ENCODE measurements at places on chromosomes 7 and 10.
A peak's percentile ranks its signal among the peaks of the same experiment; 100 is the strongest.

GRCh38 chr10:128087884-128088709 lies 38.1 kb downstream of the MKI67 start:
- DNase-seq, result no peak

GRCh38 chr10:104146882-104147281 lies 24.9 kb downstream of the SFR1 start:
- DNase-seq, result no peak

DNA sequence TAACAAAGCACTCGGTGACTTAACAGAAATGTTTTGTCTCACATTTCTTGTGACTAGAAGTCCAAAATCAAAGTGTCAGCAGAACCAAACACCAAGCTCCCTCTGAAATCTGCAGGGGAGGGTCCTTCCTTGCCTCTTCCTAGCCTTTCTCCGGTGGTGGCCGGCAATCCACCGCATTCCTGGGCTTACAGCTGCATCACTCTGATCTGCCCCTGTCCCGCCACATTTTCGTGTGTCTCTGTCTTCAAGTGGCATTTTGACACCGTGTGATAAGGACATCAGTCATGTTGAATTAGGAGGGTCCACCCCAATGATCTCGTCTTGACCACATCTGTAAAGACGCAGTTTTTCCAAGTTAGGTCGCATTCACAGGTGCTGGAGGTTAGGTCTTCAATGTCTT lies 30.5 kb upstream of the TOMM7 start:
- no peak for DNase-seq

- no peak for DNase-seq
These were observed 150.3 kb downstream of the COL28A1 start for GRCh38 chr7:7385421-7385820.

DNA sequence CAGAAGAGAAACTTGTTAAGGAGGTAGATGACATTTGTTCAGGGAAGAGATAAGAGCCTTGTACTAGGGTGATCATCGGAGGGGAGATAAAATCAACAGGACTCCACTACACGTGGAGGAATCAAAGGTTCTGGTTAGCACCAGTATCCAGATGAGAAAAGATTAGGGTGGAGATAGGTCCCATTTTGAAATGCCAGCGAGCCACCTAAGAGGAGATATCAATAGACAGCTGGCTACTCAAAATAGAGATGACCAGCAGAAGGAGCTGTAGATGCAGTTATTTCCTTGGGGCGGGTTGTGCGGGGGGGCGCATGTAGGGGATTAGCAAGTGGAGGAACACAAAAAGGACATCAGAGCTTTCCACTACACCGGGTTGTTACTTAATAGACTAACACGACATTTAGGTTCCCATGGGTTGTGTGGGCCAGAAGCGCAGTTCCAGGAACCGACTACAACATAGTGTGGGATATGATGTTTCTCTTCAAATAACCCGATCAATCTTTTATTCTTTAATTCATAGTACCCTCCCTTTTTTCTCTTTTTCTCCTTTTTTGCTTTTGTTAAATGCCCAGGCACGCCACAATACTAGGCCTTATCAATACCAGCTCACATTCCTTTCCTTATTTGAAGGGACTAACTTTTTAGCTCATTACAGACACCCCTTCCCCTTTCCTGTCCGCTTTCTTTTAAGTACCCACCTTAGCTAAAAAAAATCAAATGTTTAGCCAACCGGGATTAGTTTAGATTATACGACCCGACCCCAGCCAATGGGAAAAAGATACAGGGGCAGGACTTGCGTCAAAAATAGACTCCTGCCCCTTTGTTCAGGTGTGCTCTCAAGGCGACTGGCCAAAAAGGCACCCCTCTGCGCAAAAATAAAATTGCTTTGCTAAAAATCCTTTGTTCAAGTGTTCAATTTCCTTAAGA lies 2.0 kb upstream of the KIF11 start:
- peak; percentile 8 for DNase-seq

GRCh38 chr7:147245274-147245673 lies 1128.7 kb downstream of the CNTNAP2 start:
- DNase-seq, result no peak

DNA sequence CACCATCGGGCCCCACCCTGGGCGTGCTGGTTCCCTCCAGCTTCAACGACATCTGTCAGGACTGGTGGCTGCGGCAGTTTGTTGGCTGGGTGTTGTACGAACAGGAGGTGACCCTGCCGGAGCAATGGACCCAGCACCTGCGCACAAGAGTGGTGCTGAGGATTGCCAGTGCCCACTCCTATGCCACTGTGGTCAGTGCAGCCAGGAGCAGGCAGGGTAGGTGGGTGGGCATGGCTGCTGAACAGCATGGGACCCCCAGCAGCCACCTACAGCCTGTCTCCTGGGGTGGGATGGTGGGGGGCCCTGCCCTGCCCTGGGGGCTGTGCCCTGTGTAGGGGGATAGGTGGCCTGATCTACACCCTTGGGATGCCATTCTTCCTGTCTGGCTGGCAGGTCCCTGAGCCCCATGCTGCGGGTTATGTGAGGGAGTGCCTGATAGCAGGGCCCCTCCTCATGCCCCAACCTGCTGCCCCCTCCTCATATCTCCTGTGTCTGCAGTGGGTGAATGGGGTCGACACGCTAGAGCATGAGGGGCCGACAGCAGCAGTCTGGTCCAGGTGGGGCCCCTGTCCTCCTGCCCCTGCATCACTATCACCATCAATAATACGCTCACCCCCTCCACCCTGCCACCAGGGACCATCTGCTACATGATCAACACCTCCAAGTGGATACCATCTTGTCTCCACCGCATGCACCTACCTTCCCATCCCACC lies 56.9 kb downstream of the ZNF727 start:
- DNase-seq, result no peak

DNA sequence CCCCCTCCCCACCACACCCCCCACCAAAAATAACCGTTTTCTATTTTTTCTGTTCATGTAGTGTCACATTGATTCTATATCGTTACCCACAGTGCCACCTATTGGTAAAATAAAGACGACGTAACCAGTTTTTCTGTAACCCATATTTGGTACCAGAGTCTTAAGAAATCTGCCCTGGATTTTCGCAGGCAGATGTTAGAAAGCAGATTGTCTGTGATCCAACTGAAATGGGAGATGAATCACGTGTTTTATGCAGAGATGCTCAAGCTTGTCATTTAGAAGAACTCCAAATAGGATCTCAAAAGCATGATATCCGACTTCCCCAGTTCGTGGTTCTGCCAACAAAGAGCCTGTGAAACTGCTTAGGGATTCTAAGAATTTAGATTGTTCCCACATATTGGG lies 261.1 kb upstream of the CSTF2T start:
- no peak for DNase-seq

GRCh38 chr10:74683067-74683466 lies 143.3 kb upstream of the KAT6B start:
- DNase-seq, result no peak

DNA sequence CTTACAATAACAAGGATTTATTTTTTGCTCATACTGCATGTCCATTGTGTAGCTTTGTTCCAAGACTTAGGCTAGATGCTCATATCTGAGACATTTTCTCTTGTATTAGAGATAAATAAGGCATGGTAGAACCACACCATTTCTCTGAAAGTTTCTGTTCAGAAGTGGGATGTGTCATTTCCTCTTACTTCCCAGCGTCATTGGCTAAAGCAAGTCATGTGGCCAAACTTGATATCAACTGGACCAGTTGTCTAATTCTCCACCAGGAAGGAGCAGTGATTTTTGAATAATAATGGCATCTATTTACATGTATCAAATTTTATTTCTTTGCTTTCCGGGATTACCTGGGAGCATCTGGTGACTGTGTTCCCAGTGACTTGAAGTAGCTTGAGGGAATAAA lies 38.3 kb downstream of the AHCYL2 start:
- no peak for DNase-seq

DNA sequence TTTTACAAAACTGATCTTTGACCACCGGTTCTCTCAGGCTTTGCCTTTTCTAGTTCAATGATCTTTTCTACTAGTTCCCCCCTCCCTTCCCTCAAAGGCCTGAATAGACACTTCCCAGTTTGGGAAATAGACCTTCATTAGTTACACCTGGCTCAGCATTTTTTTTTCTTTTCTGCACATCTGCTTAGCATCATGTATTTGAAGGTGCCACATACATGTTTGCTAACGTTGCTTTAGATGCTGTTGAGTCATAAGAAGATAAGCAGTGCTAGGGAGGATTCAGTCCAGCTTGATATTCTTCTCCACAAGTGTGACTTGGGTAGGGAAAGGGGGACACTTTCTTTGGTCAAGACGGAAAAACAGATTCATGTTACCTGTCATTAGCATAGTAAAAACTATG lies 78.3 kb downstream of the BICC1 start:
- no peak for DNase-seq

- DNase-seq, result no peak
These were observed 10.9 kb downstream of the IFIT3 start for GRCh38 chr10:89338713-89339112.

DNA sequence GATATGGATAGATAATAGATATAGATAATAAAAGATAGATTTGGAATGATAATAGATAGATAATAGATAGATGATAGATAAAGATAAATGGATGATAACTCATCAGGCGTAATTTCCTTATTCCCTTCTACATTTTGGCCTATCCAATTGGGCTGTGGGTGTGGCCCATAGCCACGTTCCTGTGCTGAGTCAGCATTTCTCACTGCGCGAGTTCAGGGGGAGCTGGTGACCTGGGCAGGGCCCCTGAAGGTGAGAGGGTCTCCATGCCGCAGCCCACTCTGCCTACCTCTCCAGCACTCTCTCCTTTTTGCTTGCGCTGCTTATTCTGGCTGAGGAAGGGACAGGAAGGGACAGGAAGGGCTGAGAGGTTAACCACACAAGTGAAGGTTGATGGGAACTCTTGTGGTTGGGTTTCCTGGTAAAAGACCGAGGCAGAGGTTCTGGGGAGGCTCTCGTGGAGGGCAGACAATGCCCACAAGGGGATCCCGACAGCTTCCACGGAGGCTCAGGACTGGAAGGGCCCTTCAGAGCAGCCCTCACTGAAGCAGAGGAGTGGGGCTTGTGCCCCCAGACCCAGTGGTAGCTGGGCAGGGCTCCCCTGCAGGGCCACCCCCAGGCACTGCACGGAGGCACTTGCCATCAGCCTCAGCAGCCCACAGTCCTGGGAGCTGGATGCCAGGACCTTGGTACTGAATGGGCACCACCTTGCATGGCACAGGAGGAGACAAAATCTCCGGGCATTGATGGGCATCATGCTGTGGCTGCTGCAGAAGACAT lies 247.3 kb upstream of the PITRM1 start:
- DNase-seq, result no peak

- DNase-seq, result no peak
These were observed 59.9 kb upstream of the LRRC4 start for GRCh38 chr7:128091106-128091505.

DNA sequence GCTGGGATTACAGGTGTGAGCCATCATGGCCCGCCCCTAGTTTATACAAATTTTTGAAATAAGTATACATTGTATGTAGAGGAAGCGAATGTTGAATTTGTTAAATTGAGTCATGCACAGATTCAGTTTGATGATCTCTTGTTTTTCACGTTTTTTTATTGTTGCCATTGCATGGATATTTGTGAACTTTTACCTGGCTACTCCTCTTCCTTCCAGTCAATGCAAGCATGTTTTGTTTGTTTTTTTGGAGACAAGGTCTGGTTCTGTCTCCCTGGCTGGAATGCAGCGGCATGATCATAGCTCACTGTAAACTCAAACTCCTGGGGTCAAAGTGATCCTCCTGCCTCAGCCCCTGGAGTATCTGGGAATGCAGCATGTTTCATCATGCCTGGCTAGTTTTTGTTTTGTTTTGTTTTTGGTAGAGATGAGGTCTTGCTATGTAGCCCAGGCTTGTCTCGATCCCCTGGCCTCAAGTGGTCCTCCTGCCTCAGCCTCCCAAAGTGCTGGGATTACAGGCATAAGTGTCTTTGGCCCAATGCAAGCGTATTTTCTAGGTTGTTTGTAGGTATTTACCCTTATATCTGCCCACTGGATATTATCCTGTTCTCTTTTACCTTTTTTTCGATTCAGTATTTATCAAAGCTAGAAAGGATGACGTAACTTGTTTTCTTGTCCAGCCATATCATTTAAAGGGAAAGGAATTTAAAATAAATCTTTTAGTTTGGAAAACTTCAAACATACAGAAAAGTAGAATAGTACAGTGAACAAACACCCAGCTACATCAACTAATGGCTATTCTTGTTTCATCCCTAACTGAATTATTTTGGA lies 11.0 kb downstream of the LCOR start:
- DNase-seq, result no peak

DNA sequence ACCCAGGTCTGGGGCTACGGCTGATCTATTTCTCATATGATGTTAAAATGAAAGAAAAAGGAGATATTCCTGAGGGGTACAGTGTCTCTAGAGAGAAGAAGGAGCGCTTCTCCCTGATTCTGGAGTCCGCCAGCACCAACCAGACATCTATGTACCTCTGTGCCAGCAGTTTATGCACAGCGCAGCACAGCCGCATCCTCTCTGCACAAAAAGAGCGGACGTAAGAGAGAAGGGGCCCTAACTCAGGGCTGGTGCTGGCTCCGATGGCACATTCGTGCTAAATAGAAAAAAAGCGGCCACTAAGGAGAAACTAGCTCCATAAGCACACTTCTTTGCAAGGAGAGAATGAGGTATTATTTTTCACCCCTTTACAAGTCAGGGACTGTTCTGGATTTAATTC lies 28.3 kb upstream of the PRSS1 start:
- DNase-seq, result no peak

GRCh38 chr10:68032113-68032512 lies 43.0 kb downstream of the HERC4 start:
- no peak for DNase-seq

- no peak for DNase-seq
These were observed 3.2 kb upstream of the UBE2D1 start for GRCh38 chr10:58331646-58332045.

GRCh38 chr10:62022830-62023229 lies 121.3 kb downstream of the ARID5B start:
- DNase-seq, result no peak

GRCh38 chr10:71920540-71921323 lies 43.5 kb upstream of the CHST3 start:
- DNase-seq, result no peak

- DNase-seq, result no peak
These were observed 111.2 kb downstream of the NSUN6 start for GRCh38 chr10:18540195-18540594.

DNA sequence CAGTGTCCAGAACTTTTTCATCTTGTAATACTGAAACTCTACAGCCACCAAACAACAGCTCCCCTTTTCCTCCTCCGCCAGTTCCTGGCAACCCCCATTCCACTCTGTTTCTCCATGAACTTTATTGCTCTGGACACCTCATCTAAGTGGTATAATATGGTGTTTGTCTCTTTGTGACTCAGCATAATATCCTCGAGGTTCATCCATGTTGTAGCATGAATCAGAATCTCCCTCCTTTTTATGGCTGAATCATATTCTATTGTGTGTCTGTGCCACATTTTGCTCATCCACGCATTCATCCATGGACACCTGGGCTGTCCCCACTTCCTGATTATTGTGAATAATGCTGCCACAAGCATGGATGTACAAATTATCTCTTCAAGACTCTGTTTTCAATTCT lies 124.4 kb upstream of the FGFR2 start:
- DNase-seq, result no peak

DNA sequence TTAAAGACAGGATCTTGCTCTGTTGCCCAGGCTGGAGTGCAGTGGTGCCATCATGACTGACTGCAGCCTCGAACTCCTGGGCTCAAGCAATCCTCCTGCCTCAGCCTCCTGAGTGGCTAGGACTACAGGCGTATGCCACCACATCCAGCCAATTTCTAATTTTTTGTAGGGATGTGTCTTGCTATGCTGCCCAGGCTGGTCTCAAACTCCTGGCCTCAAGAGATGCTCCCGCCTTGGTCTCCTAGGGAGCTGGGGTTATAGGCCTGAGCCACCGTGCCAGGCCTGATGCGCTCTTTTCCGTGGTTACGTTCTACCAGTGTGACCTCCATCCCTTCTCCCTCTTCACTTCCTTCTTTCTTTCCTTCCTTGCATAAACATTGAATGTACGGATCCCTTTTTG lies 34.2 kb upstream of the IL15RA start:
- DNase-seq, result no peak
